ENCODE measurements at places on chromosomes 11 and 22.

DNA sequence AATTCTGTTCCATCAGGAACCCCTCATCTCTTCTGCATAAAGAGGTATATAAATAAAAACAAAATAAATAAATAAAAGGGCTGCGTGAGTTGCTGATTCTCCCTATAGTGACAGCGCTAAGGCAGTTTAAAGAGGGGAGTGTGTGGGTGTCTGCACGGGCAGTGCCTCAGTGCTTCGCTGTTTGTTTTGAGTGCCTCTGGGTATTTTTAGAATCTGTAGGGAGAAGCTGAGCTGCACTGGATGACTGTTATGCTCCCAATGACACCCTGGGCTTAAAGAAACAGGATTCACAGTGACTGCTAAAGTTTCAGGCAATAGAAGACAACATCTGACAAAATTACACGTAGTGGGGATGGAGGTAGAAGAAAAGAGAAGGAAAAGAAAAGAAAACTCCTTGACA, 38.8 kb downstream of the SLC1A2 start:
- no peak for DNase-seq

GRCh38 chr11:125429174-125429707, 66.8 kb downstream of the FEZ1 start:
- DNase-seq, result no peak

DNA sequence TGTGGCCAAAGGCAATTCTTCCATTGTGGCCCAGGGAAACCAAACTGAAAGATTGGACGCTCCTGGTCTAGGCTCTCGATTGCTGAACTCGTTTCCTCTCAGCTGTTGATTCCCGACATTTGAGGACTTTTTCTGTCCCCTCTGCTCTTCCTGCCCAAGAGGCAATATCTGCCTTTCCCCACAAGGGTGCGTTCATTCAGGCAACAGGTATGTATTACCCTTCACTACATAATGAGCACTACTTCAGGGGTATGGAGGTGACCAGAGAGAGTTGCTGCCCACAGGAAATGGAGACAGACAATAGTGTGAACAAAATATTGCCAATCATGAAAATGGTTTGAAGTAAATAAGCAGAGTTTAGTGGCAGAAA, 8.2 kb downstream of the PTH start:
- DNase-seq, result no peak

DNA sequence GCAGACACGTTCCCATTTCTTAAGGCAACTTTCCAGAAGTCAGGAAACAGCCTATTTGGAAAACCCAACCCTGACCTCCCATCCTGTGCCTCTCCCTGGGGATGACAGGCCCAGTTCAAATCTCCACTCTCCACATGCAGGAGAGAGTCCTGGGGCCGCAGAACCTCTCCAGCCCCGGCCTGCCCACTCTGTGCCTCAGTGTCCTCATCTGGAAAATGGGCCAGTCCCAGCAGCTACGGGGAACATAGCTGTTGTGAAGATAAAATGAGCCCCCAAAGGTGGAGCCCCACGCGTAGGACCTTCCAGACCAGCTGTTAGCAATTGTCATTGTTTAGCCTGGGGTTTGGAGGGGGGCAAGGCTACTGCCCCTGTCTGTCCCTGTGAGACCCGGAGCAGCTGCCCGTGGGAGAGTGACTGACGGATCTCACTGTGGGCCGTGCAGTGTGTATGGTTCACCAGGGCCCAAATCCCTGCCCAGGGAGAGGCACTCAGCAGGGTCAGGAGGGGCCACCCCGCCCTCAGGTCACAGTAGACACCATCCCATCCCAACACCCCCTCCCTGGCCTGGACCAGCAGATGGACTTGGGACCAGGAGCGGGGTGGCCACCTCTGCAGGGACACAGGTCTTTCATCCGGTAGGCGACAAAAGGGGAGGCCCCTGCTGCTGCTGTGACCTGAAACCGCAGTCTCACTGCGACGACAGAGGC, 145.9 kb downstream of the CTTN start:
- DNase-seq, result no peak

DNA sequence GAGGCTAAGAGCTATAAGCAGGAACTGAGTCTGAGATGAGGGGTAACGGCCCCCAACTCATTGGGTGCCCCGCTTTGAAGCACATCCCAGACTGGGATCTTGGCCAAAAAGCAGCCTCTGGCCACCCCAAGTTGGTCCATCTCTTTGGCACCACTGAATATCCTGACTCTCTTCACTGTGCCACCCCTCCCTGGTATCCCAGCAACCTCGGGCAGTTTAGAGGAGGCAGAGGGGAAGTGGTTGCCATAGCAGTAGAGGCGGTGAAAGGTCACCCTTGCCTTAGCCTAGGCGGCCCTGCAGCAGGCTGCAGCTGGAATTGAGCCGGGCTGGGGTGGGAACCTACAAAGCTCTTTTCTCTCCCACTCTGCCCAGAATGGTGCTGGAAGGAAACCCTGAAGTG, 1.1 kb downstream of the PELI3 start:
- DNase-seq, result no peak

DNA sequence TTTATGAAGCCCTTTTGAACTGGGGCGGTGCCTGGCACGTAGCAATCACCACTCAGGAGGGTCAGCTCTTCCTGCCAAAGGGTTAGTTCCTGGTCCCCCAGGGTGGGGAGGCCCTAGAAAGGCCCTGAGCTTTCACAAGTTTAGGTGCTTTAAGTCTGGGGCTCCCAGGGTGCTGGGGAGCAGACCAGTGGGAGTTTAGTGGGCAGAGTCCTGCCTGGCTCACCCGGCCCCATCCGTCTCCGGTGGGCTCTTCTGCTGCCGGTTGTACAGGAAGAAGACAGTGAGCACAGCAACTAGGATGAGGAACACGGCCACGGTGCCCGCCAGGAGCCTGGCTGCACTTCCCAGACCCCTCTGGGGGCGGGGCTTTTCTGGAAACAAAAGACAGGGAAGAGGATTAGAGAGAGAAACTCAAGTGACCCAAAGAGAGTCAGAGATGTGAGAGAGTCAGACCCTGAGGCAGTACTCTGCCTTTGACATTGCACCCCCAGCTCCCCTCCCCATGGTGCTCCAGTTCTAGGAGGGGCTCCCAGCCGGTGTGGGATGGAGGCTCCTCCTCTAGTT, 89.3 kb downstream of the NECTIN1 start:
- DNase-seq, result no peak

GRCh38 chr11:73760135-73760678, 667 bp downstream of the RAB6A start:
- DNase-seq, result no peak

DNA sequence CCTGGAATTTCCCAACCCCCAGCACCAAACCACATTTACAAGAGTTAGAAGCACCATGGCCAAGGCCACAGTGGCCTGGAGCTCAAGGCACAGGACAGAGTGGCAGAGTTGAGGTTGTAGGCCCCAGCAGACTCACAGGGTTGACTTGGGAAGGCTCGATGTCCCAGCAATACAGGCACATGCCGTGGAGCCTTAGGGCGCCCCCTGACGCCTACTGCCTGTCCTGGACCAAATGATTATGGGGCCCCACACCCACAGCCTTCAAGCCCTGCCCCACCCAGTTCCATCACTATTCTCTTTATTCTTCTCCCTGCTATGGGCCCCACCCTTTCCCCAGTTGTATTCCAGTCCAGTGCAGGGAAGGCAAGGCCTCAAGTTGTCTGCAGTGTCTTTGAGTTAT, at the start of gene CCDC179:
CCDC179 (minus strand) TSS at position 234 of the 400 bp plus-strand sequence; CDS start at position 181, 53 bp downstream.
- no peak for DNase-seq

DNA sequence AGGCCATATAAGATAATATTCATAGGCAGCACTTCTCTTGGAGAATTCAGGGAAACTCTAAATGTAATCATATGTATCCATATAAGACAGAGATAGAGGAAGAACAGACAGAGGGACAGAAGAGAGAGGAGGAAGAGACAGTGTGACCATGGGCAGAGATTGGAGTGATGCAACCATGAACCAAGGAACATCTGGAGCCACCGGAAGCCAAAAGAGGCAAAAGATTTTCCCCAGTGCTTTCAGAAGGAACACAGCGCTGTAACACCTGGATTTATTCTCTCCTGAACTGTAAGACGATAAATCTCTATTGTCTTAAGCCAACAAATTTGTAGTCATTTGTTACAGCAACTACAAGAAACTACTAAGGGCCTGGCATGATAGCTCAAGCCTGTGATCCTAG, 57.7 kb downstream of the GAB2 start:
- DNase-seq, result no peak

GRCh38 chr11:34341931-34342533, 15.8 kb downstream of the ABTB2 start:
- peak; percentile 44 for DNase-seq

DNA sequence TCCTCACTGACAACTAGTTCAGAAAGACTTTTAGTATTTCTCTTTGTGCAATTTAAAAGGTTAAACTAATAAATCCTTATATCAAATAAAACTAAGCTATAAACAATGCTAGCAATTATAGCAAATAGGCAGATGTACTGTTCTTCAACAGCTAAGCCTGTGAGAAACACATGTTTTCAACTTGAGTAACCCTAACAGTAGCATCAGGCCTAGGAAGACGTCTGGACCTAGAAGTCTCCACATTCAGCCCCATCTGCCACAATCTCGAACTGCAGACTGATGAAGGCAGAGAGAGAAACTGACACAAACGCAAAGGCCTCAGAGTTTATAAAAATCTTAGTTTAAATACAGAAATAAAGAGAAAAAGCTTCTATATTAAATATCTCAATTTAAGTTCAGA, 2.5 kb downstream of the ST13 start:
- no peak for DNase-seq

- DNase-seq, result no peak
Measured at GRCh38 chr11:72405009-72405408, 29.3 kb downstream of the CLPB start.
